SHP77 (cell line): ENCODE measurements at places on chromosomes 5 and 9.

DNA sequence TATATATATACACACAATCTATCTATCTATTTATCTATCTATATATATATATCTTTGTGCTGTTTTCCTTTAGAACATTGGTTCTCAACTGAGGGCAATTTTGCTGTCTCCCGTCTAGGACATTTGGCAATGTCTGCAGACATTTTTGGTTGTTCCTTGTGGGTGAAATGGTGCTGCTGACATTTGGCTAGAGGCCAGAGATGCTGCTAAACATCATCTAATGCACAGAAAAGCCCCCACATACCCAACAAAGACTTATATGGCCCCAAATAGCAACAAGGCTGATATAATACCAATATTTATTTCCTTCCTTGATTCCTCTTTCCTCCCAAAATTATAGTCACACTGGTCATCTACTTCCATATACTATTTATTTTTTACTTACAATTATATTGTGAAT, 197.5 kb downstream of the TRPM3 start:
- DNase-seq: no peak

GRCh38 chr9:28584542-28584941, 1011.3 kb upstream of the C9orf72 start:
- no peak for DNase-seq

DNA sequence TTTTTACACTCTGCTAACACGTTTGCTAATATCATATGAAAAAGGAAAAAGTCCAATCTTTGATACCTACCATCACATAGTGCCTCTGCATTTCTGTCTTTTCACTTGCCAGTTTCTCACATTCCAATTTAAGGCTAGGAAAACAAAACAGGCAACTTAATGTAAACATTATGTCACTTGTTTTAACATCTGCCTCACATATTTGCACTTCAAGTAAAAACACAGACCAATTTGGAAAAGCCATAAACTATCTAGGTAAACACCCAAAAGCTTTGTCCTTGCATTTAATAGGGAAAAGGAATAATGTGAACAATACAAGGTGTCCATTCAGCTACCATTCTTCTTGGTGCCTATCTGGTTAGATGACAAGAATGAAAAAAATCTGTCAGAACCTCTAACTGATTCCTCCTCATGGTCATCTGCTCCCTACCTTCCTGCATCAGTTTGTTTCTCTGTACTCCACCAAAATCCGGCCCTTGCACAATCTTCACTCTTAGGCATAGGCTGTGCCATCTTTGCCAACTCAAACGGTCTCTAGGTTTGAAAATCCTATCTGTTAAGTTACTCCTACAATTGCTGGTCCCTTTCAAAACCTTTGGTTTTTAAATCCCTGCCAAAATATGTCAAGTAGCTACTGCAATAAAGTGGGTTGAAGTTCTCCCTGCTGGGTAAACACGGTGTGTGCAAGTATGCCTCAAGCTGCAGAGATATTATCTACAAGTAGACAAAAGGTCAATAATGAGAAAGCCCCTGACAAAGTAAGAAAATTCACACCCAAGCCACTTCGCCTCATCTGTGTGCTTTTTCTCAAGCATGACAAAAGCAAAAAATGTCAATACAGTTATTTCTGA, 3.4 kb downstream of the TLE1 start:
- DNase-seq: no peak

GRCh38 chr5:164345173-164345849, 839.9 kb downstream of the MAT2B start:
- peak; percentile 82 for DNase-seq

DNA sequence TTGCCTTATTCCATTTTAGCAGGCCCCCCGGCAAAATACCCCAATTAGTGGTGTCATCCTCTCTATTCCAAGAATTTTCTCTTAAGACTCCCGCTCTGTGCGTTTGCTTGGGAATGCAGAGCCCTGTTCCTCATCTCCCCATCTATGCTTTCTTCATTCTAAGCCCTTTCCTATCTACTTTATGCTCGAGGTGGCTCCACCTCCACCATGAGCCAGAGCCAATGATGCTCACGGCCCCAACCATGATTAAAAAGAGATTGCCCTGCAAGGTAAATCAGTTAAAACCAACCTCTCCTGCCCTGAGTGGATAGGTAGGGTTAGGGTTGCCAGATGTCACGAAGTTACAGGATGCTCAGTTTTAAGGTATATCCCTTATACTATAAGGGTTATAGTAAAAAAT, 677 bp upstream of the TXNDC15 start:
- DNase-seq: peak; percentile 13

DNA sequence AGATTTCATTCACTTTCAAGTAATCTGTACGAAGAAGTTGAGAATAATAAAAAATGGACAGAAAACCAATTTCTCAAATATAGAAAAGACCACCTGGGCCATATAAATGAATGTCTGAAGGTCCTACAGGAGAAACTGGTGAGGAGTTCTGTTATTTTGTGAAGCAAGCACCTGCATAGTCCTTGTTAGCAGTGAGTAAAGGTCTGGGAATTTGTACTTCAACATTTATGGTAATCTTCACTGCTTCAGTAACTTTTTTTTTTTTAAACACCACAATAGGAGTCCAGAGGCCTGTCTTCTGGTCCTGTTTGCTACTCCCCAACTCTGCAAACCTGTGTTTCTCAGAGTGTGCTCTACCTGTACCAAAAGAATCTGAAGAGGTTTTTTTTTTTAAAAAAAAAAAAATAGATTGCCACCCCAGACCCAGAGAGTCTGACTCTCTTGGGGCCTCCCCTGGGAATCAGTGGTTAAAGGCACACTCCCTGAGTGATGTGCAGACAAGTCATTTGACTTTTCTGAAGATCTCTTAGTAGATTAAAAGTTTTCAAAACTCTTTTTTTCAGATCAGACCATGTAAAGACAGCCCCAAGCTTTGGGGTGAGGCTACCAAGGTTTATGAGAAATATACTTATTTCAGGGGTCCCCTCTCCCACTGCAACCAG, 55.5 kb downstream of the FAM81B start:
- DNase-seq: no peak

- DNase-seq: no peak
These were observed 30.6 kb downstream of the CRHBP start for GRCh38 chr5:76983468-76983867.

- DNase-seq: no peak
These were observed 59.6 kb upstream of the NFIL3 start for GRCh38 chr9:91483189-91483691.

- DNase-seq: no peak
These were observed 498.6 kb downstream of the EBF1 start for GRCh38 chr5:158601118-158601517.

DNA sequence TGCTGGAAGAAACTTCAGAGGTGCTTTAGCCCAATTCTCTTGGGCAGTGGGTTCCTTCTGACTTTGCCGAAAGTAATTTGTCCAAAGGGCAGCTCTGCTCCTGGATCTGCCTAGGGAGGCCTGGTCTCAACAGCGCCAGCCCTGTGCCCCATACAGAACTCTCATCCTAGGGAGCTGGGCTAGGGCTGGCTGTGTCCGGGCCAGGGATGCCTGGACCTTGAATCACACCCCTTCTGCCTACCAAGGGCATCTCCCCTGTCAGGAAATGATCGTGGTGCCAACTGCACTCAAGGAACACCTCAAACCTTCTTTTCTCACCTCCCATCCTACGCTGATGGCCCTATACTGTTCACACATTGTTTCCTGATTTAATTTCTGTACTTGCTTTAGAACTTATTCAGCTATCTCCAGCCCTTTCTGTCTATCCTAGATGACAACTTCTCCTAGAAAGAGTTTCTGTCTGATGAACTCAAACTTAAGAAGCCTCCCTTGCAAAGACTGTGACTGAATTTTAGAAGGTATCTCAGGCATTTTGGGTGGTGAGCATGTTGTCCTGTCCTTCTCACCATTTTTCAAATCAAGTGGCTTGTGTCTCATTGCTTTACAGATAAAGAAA, 37.4 kb upstream of the NFIB start:
- DNase-seq: no peak

DNA sequence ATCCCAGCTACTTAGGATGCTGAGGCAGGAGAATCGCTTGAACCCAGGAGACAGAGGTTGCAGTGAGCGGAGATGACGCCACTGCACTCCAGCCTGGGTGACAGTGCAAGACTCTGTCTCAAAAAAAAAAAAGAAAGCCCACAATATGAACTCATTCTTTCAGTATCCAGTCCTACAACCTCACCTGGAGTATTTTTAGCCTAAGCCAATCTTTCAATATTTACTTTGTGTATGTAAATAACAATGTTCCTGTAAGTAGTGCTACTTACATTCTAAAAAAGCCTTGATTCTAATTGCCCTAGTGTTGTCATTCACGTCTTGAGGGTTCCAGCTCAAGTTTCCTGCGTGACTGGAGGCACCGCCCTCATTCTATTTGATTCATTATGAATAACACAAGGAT, 62.0 kb downstream of the BHMT start:
- DNase-seq: no peak

DNA sequence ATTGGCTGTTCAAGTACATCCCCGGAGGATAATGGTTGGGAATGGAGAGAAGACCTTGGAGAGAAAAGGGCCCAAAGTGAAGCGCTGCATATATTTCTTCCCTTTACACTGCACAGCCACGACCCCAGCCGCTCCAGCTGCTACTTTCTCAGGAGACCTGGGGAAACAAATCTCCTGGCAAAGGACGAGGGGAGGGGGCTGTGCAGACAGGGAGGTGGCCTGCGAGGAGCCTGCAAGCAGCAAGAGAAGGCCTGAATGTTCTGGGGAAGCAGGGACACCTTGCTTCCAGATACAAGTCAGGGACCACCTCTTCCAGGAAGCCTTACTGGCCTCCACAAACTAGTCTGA, 739 bp upstream of the PDLIM4 start:
- no peak for DNase-seq

DNA sequence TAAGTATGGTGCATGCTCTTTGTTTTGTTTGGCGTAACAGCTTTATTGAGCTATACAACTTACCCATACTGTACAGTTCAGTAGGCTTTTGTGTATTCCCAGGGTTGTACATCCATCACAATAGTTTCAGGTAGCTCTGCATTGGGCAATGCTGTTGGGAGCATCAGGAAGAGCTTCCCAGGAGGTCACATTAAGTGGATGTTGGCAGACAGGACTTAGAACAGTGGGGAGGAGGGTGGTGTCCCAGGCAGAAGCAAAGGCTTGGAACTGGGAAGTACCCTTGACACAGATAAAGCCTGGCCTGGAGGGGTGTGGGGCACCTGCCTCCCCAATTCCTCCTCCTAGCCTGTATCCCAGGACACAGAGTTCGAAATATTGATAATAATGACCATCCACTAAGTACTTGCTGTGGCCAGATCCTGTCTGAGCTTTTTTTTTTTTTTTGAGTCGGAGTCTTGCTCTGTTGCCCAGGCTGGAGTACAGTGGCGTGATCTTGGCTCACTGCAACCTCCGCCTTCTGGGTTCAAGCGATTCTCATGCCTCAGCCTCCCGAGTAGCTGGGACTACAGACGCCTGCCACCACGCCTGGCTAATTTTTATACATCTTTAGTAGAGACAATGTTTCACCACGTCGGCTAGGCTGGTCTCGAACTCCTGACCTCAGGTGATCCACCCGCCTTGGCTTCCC, 1.3 kb downstream of the BBLN start:
- DNase-seq: no peak

GRCh38 chr5:51651889-51652288, 268.6 kb downstream of the ISL1 start:
- no peak for DNase-seq

DNA sequence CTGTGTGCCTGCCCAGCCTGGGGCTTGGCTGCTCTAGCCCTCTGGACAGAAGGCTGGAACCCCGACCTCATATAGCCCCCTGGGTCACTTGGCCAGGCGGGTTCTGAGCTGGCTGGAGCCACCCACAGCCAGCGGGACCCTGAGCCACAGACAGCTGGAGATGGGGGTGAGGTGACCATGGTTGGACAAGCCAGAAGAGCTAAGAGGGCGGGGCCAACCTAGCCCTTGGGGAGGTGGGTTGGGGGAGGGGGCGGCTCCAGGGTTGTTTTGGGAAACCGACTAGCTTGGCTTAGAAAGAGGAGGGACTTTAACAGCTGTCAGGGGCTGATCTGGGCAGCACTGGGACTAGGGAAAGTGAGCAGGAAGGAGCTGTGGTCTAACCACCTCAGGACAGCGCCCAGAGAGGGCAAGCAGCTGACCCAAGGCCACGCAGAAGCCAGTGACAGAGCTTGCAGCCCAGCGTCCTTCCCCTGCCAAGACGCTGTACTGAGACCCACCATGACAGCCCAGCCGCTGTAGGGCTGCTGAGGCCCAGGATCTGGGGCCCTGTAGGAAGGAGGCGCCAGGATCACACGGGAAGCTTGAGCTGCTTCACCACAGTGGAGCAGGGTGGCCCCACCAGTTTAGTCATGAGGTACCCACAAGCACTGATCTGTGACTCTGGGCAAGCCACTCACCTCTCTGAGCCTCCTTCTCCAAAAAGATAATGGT, 2.2 kb downstream of the AIF1L start:
- no peak for DNase-seq

GRCh38 chr5:151208481-151208914, 15.4 kb downstream of the CCDC69 start:
- DNase-seq: no peak

DNA sequence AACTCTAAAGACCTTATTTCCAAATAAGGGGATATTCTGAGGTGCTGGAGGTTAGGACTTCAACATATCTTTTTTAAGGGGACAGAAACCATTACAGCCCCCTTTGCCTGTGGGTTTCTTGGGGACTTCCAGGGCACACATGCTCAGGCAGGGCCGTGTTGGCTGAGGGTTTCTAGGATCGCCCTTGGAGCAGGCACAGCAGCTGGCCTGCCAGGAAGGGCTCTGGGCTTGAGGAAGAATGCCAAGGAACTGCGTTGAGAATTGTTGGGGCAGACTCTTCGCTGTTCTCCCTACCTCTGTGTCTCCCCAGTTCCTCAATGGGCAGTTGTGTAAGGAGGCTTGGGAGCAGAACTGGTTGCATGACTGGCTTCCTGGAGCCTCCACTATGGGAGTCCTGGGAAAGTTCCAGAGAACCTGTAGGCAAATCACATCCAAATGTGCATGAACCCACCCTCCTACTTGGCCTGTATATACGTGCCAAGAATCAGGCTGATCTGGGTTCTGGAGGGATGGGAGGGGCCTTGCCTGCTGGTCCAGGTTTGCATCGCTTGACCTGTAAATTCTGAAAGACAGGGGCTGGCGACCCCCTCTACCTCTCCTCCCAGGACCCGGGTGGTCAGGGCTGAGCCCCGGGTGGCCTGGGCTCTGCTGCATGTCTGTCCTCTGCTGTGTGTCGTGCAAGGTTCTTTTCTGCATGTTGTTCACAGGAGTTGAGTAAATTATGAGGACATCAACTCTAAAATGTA, 65.5 kb downstream of the HSPA4 start:
- DNase-seq: no peak
